T-helper 17 cell (primary cell): ENCODE measurements at places on chromosomes 6 and 20. TPM values are rescaled to one million over a fixed set of nuclear protein-coding genes. Genes with fewer than 3 reads are reported as not detected.

- DNase-seq, result no peak
These were observed 38.0 kb upstream of the FAM50B start for GRCh38 chr6:3811191-3811590.

GRCh38 chr6:156396068-156396771 is 381.0 kb upstream of the ARID1B start:
- no peak for DNase-seq

DNA sequence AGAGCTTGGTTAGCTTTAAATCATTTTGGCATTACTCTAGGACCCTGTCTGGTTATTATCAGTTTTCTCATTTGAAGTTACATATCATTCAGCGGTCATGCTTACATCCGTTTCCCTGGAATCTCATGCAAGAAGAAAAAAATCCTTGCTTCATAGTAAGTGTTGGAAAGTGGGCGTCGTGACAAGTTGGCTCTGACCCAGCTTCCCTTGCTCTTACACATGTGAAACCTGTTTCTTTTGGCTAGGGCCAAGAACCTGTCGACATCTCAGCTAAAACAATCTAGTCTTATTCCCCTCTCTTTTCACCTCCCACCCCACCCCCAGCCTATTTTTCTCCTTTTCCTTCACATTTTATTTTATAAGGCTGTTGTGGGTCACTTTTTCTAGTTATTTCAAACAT is 45.5 kb downstream of the ANKS1A start:
- no peak for DNase-seq

Gene OR2H1
- not detected for total RNA-seq

Gene DPM1
- 25.9 TPM for total RNA-seq

Gene OTOR
- not detected for total RNA-seq
